Stimulated activated naive CD8-positive, alpha-beta T cell treated with anti-CD3 and anti-CD28 coated beads, Interleukin-15, amount 100 ng/mL, for 72 hours (primary cell): ENCODE measurements at places on chromosomes 2 and 18.

- DNase-seq: no peak
Measured at GRCh38 chr2:128392207-128392606, 73.5 kb upstream of the HS6ST1 start.

GRCh38 chr2:6878549-6878948, 972 bp downstream of the RSAD2 start:
- DNase-seq: no peak

DNA sequence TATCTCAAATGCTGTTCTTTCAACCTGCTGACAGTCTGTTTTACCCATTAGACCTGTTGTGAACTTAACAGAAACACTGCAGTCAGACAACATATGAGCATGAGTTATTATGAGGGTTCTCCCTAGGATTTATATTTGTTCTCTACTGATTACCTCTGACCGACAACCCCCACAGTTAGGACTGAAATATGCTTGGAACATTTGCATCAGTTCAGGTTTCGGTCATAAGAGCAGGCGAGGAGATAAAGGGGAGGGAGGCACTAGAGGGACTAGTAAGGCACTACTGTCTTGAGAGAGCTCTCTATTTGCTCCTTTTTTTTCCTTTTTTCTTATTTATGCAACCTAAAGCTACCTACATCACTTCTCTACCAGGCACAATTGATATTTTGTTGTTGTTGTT, 133.2 kb upstream of the REG3G start:
- no peak for DNase-seq

DNA sequence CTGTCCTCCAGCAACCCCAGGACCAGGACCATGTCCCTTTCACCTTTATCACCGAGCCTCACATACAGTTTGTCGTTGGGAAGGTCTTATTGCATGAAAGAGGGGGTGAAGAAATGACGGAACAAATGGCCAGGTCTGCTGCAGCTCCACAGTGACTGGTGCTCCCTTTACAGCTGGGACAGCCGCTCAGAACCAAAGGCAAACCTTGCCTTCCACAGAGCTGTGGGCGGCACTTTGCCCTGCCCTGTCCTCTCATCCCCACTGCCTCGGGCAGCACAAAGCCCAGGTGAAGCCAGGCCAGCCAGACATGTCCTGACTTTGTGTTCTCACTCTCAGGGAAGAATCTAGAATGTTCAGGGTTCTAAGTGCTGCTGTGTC, 961 bp downstream of the GPR55 start:
- DNase-seq: no peak

- no peak for DNase-seq
Measured at GRCh38 chr18:45416168-45416567, 199.1 kb upstream of the SLC14A2 start.

DNA sequence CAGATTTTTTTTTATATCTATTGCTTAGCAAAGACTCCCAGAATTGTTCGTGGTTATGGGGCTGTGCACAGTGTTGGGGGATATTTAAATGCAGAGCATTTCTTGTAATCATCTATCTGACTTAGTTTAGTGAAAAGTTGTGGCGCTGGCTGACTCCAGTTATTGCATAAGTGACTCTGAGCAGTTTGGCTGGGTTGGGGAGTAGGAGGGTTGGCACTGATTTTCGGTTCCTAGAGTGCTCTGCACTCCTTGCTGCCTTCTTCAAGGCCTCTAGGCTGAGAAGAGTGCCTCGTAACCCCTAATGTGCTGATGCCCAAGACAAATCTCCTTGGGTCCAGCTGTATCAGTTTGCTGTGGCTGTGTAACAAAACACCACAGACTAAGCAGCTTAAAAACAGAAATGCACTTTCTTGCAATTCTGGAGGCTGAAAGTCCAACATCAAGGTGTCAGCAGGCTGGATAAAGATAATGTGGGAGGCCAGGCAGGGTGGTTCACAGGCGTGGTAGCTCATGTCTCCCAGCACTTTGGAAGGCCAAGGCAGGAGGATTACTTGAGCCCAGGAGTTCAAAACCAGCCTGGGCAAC, 6.5 kb upstream of the IMPA2 start:
- DNase-seq: no peak

DNA sequence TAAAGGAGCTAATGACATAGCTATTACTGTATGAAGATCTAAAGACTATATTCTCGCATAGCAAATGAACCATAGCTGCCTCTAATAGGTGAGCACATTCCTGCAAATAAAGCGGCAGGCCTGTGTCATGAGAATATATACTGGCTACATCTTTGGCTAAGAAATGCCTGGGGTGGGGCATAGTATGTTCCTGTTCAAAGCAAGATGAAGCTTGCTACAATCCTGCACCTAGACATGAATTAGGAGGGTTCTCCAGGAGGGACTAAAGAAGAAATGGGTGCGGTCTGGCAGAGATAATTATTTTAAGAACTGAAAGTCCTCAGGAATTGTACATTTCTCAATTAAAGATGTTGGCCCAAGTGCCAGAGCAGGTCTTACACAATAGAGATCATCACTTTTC, 46.8 kb upstream of the PLA2R1 start:
- no peak for DNase-seq

GRCh38 chr18:27497246-27497645, 312.1 kb upstream of the CHST9 start:
- no peak for DNase-seq

DNA sequence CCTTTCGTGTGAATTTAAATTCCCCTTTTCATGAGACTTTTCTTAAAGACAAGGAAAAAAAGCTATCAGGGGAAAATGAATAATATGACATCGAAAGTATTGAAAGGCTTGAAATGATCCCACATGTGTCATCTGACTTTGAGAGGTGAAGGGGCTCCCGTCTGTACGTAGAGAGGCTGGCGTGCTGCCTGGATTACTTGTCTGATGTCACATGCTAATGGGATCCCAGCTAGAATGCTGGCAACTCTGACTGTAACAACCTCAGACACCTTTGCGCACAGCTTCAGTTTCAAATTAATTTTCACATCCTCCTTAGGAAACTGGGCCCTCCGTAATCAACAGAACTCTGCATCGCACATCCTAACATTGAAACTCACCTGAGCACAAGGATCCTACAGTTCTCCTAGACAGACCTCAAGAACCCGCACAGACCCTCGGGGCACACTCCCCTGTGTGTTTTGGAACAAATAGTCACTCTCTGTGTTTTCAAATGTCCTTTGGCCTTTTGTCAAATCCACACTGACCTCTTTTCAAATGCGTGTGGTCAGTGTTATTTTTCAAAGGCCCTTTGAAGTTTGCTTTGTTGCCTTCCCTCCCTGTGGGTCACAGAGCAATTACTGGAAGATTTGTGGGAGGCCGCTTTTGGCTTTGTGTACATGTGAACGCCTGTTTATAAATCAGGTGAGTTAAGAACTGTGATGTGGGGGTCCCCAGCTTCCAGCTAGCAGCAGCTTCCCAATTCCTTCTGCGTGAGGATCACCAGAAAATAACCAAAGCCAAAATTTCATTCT, 65.9 kb downstream of the IL1R2 start:
- no peak for DNase-seq

GRCh38 chr2:61763605-61764034, 90.2 kb downstream of the FAM161A start:
- DNase-seq: no peak

DNA sequence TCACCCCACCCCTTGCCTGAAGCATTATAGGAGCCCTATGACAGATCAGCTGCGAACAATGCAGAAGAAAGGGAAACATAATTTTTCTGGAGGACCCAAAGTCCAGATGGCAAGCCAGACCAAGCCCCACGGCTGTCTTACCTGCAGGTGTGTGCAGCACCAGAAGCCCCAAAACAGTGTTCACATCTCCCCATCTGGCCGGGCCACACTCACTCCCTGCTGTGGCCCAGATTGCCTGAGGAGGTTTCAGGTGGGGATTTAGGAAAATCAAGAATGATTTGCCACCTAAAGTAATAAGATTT, 11.7 kb upstream of the STK17B start:
- DNase-seq: no peak

- DNase-seq: no peak
Measured at GRCh38 chr2:48712151-48712550, 43.4 kb downstream of the LHCGR start.

GRCh38 chr2:96090196-96090926, 26.0 kb downstream of the ADRA2B start:
- peak; percentile 6 for DNase-seq

GRCh38 chr2:109439390-109439786, 174.4 kb downstream of the SEPTIN10 start:
- no peak for DNase-seq

GRCh38 chr18:36638224-36638623, 190.6 kb downstream of the TPGS2 start:
- no peak for DNase-seq

DNA sequence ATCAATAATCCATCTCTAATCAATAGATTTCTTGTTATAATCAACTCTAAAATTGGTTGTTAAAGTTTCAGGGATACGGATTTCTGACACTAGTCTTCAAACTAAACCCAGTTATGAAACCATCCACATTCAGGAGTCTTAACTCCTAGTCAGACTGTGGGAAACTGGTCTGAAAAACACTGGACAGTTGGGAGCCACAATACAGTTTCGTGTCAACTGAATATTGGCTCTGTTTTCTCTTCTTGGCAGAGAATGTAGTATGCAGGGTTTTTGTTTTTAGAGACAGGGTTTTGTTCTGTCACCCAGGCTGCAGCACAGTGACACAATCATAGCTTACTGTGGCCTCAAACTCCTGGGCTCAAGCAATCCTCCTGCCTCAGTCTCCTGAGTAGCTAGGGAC, 123.1 kb downstream of the RTTN start:
- DNase-seq: no peak

GRCh38 chr2:171957061-171957460, 34.8 kb downstream of the HAT1 start:
- no peak for DNase-seq

- DNase-seq: no peak
Measured at GRCh38 chr2:207474863-207475485, 54.8 kb upstream of the CREB1 start.

DNA sequence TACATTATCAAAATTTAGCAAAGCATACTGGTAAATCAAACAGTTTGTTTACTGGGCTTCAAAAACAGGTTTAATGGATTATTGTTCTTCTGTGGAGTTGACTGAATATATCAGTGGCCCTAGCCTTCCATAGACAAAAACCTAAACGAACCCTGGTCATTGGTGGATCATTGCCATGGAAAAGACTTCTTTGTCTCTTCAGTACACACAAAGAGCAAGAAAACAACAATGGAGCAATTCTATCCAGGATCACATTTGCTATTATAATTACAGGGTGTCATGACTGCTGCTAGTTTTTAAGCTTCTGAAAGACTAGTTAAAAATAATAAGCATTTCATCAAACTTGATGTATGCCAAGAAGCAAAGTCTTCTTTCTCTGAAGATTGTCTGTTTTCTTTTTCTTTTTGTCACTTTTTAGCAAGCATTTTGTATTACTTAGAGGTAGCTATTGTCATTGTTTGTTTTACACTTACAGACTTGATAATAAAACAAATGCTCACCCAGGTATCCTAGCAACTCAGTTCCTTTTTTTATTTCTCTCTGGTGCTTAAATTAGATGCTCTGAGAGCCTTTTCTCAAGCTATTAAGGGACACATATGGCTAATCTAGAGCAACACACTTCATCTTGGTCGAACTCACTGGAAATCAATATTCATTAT, 1228.7 kb upstream of the DDX18 start:
- no peak for DNase-seq

DNA sequence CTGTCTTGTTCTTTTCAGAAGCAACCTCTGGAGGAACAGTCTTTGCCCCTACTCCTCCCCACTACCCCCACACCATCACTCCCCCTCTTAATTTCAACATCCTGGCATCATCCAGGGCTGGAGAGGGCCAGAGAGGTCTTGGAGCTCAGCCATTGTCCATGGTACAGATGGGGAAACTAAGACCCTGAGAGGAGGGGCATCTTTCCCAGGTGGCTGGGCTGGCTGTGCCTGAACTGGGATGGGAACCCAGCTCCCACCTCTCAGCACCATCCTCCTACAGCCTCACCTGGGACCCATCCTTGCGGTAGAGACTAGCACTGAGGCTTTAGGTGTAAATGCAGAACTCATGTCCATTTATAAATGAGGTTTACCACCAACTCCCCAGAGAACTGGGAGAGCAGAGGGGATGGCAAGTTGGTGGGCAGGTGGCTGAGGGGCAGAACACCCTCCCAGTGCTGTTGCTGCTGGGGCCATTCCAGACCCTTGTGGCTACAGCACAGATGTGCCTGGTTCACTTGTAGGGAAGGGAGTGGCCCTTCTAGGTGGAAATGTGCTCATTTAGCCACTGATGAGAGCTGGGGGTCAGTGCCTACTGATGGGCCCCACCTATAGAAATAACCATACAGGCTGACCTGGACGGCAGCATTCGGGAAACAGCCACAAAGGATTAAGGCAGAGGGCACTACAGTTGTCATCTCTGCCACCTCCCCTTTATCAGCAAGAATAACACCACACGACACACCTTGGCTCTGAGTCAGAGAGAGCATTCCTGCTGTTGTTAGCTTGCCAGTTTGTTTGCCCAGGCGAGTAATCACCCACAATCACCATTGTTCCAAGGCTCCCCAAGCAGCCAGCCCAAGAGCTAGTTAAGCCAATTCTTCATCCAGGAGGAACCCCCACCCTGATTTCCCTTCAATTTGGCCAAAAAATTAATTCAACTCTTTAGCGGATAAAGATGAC, 2.1 kb downstream of the MLPH start:
- no peak for DNase-seq

GRCh38 chr2:200042102-200042735, 86.8 kb downstream of the MAIP1 start:
- no peak for DNase-seq

- no peak for DNase-seq
Measured at GRCh38 chr18:56927786-56928185, 219.1 kb upstream of the BOD1L2 start.

DNA sequence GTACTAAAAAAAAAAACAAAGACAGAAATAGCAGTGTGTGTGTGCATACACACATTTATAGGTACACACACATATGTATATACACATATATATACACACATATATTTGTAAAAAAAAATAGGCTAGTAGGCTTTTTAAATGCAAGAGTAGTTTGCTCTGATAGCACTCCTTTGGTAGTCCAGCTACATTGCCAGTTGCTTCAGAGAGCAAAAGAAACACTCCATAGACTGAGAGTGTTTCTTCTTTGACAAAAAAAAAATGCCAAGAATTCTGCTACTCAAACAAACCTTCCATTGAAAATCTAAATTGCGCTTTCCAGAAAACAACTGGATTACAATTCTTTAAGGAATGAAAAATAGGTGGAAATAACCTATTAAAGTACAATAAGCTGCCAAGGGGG, 365.9 kb upstream of the GALNT5 start:
- DNase-seq: no peak

- no peak for DNase-seq
Measured at GRCh38 chr2:35462226-35462998, 893.2 kb upstream of the CRIM1 start.
